GOT3 (cell line): ENCODE measurements at places on chromosomes 3 and 15.

- no peak for DNase-seq
Observed at GRCh38 chr15:84904419-84904818, 20.0 kb downstream of the SLC28A1 start.

GRCh38 chr3:52831500-52832301 is 1.2 kb upstream of the ITIH4 start:
- DNase-seq: peak; percentile 41

- DNase-seq: no peak
Observed at GRCh38 chr15:77636209-77636608, 3.5 kb upstream of the LINGO1 start.

DNA sequence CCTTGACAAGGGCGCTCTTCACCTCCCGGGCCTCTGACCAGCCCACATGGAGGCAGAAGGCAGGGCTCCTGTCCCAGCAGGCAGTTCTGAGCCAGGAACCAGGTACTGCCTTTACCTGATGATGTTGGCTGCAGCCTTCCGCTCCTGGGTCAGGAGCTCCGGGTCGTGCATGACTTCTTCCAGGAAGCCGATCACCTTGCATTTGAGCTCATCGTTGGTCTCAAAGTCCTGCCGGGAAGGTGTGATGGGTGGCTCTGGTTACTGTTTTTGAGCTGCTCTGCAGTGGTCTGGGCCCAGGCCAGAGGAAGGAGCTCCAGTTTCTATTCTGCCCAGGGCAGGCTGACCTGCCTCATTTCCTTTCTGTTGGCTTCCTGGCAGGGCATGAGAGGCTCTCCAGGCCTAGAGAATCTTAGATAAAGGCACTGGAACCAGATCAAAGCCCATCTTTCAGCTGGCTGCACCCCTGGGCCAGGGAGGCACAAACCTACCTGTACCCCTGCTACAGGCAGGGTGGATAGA is 53.2 kb upstream of the CTSH start:
- DNase-seq: no peak

DNA sequence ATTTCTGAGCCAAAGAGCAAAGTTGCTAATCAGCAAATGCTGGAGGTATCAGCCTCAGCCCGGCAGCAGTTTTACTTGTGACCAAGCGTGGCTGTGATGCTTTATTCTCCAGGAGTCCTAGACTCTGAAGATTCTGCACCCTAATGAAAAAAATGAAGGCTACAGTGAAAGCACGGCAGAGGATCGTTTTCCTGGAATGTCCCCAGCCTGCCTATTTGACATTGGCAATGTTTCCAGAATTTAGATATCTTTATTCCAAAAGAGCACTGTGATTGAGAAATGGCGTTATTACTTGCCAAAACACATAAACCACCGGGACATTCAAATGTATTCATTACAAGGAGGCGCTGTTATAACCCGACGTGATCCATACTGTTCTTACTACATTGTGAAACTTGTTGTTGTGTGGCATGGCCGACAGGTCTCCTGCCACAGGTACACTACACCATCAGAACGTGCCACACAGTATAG is 263.8 kb downstream of the SLCO3A1 start:
- no peak for DNase-seq

GRCh38 chr15:35958021-35958420 is 412.1 kb upstream of the DPH6 start:
- DNase-seq: no peak

DNA sequence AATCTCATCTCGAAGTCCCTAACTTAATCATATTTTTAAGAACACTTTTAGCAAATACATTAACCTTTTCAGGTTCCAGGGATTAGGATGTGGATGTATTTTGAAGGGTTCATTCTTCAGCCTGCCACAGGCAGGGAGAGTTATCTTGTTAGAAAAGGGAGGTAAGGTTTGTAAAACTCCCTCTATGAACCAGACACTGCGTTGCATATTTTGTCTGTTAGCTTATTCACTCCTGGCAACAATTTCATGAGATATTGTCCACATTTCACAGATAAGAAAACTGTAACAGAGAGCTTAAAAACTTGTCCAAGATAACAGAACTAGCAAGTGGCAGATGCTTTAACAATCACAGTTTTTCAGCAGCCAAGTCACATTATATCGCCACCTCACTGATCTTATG is 155.4 kb downstream of the DIPK2A start:
- no peak for DNase-seq

- no peak for DNase-seq
Observed at GRCh38 chr3:59128685-59129084, 78.9 kb upstream of the CFAP20DC start.

DNA sequence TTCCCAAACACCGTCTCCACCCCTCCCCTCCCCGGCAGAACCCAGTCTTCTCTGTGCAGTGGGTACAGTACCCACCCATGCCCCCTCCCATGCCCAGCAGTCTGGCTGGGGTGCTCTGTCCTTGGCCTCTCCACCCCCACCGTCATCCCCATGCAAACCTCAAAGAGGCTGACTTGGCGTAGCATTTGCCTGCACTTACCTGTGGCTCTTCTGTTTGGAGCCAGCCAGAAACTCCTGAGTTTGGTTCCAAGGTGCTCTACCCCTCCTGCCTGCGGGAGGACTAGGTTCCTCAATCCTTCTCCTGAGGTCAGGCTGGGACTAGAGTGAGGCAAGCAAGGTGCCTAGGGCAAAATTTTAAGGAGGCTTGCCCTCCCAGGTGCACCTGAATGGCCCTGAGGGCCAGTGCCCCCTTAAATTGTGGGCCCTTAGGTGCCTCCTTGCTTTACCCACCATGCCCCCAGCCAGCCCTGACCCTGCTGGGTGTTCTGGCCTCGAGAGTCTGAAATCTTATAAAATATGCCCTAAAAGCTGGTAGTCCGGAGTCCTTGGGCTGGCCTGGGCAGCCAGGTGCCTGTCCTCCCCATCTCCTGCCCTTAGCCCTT is 47.1 kb upstream of the C15orf39 start:
- no peak for DNase-seq

DNA sequence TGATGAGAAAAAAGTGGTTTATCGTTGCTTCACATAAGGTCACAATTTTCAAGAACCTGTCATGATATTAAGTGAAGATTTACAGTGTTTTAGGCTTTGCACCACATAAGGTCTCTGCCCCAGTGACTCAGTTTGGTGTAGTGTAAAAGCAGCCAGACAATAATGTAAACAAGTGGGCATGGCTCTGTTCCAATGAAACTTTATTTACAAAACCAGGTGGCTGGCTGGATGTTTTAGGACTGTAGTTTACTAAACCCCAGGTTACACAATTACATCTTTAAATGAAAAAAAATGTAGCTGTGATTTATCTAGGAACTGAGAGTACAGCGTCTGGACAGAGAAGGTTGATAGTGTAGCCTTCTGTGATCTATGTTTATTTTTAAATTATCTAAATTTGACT is 9.7 kb upstream of the FBXL22 start:
- no peak for DNase-seq

GRCh38 chr3:194837457-194838127 is 151.9 kb downstream of the FAM43A start:
- DNase-seq: no peak

DNA sequence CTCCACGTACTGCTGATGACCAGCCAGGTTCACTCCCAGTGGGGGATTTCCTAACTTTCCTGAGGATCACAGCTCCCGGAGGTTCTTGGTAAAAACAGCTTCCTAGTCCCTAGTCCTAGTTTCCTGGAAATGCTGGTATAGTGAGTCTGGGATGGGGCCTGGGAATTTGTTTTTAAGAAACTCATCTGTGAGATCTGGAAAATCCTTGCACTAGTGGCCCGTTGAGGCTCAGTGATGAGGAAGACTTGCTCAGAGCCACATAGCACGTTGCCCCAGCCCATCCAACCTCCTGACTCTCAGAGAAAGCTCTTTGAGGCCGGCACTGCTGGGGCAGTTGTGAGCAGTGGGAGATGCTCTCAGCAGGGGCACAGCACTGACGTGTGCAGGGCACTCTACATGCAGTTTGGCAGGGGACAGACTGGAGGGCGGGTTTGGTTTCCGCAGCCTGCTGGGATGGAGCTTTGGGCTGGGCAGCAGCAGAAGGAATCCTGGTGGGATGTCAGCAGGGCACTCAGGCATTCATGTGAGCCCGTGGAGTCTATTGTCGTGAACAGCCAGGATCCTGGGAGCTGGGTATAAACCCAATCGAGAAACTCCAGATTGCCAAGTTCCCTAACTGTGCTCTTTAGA is 31.6 kb downstream of the SAXO2 start:
- DNase-seq: no peak

DNA sequence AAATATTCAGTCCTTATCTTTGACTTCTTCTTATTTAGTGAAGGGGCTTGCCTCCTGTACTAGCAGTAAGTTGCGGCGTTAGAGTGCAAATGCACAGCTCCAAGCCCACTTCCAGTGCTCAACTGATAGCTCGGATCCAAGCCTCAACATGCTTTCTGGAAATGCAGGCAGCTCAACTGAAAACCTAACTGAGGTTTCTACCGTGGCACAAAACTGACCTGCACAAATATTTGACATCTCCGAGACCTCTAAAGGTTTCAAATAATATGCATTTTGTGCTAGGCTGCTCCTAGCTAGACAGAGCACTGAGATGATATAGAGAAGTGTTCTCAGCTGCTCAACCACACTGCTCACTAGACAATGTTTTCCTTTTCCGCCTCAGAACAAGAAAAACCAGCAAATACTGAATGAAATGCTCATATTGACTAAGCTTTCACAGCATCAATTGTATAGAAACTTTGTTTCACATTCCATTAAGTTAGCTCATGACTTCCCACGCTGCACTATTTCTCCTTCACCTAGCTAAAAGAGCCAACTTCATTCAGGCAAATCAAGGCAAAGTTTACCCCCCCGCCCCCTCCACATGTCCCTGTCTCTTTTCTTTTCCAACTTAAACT is 822 bp downstream of the ZNF385D start:
- no peak for DNase-seq

DNA sequence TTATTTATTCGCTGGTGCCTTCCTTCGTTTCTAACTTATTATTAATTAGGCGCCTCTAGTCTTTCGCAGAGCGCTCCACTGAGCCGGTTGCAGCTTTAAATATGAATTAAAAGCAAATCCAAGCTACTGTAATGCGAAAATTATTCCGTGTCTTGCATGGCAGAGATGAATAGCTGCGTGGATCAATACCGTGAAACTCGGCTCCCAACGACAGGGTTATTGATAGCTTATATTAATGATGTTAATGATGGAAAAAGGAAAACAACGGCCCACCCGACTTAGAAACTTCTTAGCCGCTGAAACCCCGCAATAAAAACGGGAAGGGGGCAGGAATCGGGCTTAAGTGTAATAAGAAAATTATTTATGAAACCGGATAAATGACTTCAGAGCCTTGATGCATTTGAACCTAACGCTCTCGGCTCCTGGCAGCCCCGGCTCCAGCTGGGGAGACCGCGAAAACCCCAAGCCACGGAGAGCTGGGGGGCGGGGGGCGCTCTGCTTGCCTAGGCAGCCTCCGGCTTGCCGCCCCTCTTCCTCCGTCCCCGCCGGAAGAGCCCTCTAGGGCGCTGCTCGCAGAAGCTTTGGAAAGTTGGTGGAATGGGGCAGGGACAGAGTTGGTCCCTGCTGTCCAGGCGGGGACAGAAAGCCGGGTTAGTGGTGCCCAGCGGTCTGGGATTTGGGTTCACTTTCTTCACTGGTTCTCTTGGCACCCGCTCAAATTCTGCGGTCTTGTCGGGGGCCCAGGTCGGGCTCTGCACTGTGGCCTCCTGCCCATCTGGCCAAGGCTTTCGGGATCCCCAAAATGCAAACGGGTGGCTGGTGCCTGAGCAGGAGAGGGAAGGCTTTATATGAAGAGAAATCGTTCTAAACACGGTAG is 7.7 kb upstream of the ONECUT1 start:
- DNase-seq: no peak

DNA sequence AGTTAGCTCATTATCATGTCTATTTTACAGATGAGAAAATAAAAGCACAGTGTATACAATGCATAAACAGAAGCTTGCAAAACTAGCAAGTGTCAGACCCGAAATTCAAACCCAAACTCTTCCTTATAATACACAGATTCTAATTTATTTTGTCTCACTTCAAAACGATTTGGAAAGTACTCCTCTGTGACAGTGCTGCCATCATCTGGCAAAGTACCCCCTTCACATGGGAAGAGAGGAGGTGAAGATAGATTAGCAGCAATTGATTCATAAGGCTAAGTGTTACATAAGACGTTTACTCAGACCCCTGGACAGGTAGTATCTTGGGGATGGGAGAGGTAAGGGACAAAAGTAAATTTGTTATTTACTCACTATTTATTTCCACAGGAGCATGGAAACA is 744.0 kb upstream of the SGO1 start:
- DNase-seq: no peak

DNA sequence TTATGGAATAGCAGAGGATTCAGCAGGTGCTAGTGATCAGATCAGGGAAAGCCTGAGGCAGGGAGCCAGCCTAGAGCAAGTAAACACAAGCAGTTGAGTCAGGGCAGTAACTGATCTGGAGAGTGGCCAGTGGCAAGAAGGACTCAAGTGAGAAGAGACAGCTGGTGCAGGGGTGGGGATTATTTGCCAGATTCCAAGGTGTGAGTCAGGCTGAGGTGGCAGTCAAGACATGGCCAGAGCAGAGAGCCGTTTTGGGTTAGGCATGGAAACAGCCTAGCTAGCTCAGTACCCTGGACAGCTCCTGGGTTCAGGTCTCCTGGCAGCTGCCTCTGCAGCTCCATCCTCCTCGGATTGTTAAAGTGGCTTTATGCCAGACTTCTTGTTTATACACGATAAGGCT is 281.9 kb upstream of the ONECUT1 start:
- DNase-seq: no peak

DNA sequence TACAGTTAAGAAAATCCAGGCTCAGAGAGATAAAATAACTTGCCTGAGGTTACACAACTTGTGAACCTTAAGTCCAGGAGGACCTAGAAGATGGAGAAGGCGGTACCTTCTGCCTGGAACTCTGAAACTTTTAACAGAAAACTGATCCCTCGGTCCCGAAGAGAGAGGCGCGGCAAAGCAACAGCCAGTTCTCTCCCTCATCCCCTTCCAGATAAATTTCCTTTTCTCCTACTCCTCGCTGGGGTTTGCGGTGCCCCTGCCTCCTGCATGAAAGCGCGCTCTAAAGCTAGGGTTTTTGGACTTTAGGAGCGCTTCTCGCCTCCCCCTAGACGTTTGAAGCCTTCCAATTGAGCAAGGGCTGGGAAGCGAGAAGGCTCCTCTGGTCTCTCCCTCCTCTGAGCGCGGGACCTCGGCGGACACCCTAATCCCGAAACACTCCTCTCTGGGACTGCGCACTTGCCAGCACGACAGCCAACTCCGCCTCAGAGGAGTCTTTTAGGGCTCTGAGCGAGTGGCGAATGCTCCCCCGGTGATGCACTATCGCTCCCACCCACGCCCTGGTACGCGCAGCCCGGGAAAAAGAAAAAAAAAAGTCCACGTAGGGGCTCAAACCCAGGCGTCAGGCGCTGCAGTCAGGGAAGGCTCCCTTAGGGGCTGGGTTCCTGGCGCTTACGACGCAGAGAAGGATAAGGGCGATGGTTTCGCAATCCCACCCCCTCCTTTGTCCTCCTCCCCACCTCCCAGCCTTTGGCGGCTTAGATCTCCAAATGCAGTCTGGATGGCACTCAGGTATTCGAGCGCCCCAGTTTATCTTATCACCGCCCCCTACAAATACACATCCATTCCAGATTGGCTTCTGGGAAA is 7.9 kb upstream of the EOMES start:
- DNase-seq: no peak

GRCh38 chr3:30516238-30516637 is 90.2 kb upstream of the TGFBR2 start:
- no peak for DNase-seq
